ENCODE measurements at places on chromosomes 5 and 9.
A peak's percentile ranks its signal among the peaks of the same experiment; 100 is the strongest.

- no peak for DNase-seq
Measured at GRCh38 chr9:115808695-115809094, 344.9 kb upstream of the PAPPA start.

- no peak for DNase-seq
Measured at GRCh38 chr5:136073714-136074529, 45.1 kb downstream of the TGFBI start.

DNA sequence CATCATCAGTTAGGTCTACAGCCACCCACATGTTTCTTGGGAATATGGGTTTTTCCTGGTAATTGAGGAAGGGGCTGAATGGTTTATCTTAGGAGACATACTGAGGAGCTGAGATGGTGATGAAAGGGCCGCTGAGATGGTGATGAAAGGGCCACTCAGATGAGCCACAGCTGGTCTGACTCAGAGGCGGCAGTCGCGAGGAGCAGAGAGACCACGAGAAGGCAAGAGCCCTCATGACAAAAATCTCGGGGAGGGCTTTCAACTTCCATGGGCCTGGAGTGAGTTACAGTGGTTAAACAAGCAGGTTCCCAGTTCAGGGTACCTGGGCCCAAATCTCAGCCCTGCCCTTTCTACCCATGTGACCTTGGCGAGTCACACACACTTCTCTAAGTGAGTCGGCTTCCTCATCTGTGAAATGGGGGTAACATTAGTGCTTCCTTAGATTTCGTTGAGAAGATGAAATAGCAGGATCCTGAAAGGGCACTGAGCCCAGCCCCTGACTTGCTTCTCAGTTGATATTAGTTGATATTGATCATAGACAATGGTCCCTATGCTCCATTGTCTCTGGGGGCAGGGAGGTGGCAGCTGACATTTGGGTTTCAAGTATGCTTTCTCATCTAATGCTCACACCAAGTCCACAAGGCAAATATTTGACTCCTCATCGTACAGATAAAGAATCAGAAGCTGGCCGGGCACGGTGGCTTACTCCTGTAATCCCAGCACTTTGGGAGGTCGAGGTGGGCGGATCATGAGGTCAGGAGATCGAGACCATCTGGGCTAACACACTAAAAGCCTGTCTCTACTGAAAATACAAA lies 169.5 kb downstream of the RGS3 start:
- DNase-seq: no peak

GRCh38 chr5:14532180-14532579 lies 49.4 kb upstream of the OTULINL start:
- DNase-seq: no peak

DNA sequence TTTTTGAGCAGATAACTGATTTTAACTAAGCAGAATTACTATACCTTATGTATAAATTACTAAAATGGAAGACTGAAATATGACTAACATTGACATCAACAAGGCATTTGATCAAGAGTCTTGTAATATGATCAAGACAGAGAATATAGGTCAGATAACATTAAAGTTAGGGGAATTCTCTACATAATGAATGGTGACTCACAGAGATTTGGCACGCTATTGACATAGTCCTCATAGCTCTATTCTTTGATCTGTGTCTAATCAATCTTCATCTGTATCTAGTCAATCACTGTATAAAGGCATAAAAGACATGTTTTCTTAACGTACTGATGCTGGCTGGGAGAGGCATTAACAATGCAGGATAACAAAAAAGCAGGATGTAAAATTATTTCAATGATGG lies 17.4 kb downstream of the ABITRAM start:
- DNase-seq: no peak

DNA sequence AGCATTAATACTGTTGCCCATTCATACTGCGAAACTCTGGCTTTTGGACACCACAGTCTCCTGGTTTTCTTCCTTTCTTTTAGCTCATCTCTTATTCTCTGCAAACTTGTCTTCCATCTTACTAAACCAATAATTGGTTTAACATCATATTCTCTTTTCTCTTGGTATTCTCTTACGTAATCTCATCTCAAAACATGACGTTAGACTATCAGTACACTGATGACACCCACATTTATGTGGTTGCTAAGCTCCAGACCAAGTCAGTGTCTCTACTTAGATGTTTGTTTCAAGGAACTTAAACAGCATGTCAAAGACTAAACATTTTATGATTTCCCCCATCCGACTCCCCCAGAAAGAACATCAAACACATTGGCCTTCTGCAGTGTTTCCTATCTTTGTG lies 2.1 kb downstream of the PRRC1 start:
- DNase-seq: no peak

- DNase-seq: no peak
Measured at GRCh38 chr9:116190637-116191396, 37.2 kb downstream of the PAPPA start.

DNA sequence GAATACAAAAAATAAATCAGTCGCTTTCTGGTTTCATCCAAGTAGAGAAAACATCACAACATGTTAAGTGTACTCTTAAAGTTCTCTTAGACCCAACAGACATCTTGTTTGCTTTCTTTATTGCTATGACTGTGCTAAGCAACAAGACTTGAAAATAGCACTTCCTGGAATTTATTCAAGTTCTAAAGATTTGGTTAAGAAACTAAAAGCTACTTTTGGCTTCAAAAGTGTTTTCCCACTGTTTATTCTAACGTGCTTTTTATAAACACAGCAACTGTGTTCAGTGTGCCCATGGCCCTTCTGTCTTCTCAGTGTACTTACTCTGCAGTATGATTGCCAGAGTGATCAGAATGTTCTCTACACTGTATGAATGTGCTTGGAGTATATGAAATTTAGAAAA lies 109.8 kb downstream of the GIN1 start:
- DNase-seq: no peak

GRCh38 chr5:179454356-179454755 lies 96.0 kb upstream of the RUFY1 start:
- no peak for DNase-seq

DNA sequence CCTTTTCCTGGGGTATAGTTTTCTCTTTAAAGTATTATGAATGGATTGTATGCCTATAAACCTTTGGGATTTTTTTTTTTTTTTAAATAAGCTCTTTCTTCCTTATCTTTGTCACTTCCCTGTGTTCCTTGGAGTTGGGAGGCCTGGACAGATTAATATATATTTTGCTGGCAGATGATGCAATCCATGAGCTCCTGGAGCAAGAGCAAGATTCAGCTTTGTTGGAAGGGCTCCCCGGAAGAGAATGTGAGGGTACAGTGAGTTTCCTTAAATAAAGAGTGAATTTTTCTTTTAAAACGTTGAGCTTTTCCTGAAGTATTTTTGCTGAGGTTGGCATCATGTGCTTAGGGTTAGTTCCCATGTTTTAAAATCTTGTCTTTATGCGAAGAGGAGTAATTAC lies 98.7 kb upstream of the SLC28A3 start:
- DNase-seq: no peak

GRCh38 chr5:151251001-151251551 lies 1.9 kb upstream of the GM2A start:
- no peak for DNase-seq

- no peak for DNase-seq
Measured at GRCh38 chr9:116275418-116276195, 122.0 kb downstream of the PAPPA start.

DNA sequence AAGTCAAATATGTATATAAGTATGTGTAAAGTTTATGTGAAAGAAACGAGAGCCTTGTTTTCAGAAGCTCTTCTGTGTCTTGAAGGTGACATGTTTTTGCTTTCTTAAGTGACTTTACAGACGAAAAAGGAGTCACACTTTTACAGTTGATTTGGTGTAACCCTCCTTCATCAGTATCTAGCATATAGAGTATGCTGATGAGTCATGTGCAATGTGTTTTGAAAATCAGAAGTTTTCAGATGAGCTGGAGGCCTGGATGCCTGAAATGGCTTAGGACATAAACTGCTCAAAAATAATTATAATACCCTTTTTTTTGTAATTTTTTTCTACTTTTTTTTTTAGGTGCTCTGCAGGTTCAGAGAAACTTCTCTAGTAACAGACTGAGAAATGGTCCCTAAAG lies 209.5 kb downstream of the CD180 start:
- no peak for DNase-seq

- peak; percentile 19 for DNase-seq
Measured at GRCh38 chr5:36739751-36740221, 133.4 kb downstream of the SLC1A3 start.

DNA sequence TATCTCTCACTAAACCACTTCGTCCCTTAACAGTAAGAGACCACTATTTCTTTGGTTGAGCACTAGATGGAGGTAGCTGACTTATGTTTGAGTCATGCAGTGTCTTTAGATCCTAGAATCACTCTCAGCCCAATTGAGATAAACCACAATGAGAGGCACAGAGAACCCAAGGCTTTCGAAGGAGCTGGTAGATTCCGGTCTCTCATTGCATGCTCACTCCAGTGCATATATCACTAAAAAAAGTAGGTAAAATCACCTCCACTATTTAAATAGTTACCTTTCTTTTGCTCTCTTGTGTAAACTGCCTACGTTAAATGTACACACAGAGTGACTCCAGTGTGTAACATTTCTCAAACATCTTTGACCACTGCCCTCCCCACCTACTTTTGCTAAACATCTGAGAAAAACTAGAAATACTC lies 27.6 kb downstream of the ACTL7A start:
- no peak for DNase-seq

GRCh38 chr5:135063056-135063445 lies 29.0 kb upstream of the PITX1 start:
- DNase-seq: no peak

GRCh38 chr5:59208474-59208873 lies 625.6 kb downstream of the RAB3C start:
- DNase-seq: no peak

DNA sequence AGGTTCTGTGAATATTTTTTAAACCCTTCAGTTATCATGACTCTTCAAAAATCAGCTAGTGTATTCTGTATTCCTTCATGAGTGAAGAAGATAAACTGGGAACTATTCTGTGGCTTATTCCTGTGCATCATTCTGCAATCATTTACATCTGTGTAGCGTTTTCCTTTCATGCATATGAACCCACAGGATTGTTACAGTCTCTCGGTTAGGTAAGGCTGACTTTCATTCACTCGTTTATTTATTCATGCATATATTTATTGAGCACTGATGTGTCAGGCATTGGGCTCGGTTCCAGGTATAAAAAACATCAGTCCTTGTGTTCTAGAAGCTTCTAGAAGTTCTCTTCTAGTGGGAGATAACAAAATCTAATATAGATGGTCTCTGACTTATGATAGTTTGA lies 318.4 kb downstream of the MAN2A1 start:
- DNase-seq: no peak

DNA sequence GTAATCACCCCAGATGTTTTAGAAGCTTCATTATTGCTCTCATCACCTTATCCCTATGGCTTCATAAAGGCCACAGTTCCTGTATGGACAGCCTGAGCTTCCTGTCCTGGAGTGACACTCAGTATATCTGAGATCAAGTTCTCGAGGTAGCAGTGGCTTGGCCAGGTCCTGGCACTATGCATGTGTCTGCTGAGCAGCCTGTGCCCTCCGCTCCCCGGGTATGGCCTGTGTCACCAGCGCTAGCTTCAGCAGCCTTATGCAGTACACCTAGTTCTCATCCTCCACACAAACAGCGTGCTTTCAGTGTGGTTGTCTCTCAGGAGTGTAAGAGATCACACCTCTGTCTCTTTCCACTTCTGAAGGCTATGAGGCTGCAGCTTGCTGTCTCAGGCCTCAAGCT lies 514.7 kb downstream of the DIRAS2 start:
- DNase-seq: no peak

- DNase-seq: no peak
Measured at GRCh38 chr9:118271936-118272335, 567.7 kb downstream of the TLR4 start.

- no peak for DNase-seq
Measured at GRCh38 chr5:43432486-43433375, 20.5 kb upstream of the CCL28 start.

GRCh38 chr5:2563046-2563445 lies 188.4 kb downstream of the IRX2 start:
- DNase-seq: no peak

DNA sequence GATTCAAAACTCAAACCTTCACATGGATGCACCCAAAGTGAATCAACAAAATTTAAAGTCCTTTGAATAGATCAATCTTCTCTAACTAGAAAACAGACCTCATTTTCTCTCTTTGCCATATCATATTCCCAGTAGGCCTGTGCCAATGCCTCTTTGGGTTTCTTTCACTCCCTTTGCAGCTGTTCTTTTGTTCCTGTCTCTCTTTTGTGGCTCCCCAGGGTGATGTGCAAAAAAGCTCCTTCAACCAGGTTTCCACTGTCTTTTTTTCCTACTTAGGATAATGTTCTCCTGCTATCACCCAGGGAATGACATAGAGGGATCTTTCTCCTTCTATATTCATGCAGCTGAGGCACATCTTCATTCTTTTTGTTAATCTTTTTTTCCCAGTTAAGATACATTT lies 54.6 kb downstream of the MARCHF3 start:
- DNase-seq: no peak

Data from stimulated activated CD8-positive, alpha-beta memory T cell treated with anti-CD3 and anti-CD28 coated beads, Interleukin-7, amount 100 ng/mL, for 1 hour (primary cell).